ENCODE measurements at places on chromosomes 3 and 15.

- no peak for DNase-seq
Measured at GRCh38 chr3:81763001-81763400, 1.6 kb upstream of the GBE1 start.

DNA sequence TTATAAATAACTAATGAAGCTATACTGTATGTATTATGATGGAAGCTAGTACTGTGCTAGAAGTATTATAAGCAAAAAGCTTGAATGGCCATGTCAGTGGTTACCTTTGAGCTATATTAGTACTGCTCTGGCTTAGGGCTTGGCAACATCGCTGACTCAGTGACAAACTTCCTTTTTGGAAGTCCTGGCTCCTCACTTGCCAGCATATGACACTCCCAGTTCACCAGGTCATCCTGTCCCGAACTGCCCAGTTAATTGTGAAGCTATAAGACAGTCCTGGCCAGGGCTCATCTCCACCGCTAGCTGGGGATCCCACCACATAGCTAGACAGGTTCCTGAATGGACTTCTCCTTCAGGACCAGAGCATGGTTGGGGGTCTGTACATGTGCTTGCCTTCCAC lies 31.9 kb downstream of the RAB8B start:
- no peak for DNase-seq

DNA sequence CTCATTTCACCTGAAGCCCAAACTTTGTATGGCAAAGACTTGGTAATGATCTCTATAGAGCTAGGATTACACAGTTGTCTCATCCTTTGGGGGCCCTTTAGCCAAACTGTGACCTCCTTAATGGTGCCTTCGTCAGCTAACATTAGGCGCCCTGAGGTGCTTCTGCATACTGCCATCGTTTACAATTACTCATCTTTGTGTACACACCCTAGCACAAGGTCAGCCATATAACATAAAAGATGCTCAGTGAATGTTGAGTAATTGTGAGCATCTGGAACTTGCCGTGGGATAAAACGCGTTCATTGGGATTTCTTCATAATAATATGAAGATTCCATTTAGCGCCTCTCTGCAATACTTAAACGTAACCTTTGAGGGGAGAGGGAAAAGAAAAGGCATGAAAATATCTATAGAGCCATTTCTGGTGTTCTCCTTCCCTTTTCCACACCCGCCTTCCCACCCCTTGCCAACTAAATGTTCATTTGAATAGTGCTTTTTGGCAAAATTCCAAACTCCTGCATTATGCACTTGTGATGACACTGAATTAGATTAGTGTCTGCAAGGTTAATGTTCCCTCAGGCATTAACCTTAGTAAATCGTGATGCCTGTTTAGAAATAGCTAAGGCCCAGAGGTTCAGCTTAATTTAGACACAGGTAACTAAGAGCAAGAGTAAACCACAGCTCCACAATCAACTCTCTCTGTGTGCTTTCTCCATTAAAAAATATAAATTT lies 990 bp upstream of the ZNF148 start:
- no peak for DNase-seq

GRCh38 chr15:89366656-89367393 lies 32.2 kb upstream of the POLG start:
- DNase-seq: no peak

DNA sequence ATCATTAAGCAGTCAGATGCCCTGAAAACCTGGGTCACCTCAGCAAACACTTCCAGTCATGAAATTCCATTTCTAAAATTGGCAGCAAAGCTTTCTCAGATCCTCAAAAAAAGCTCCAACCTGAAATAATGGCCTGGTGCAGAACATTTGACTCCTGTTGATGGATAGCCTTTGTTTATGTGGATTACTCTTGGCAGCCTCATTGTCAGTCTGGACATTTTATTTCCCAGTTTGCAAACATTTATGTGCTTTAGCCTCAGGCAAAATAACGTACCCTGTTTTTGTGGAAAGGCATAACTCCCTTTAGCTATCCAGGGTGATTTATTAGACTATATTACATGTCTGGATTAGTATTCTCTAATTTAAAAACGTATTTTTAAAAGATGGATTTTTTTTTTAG lies 53.9 kb downstream of the PXYLP1 start:
- no peak for DNase-seq

GRCh38 chr3:143206955-143207337 lies 87.4 kb downstream of the CHST2 start:
- no peak for DNase-seq

DNA sequence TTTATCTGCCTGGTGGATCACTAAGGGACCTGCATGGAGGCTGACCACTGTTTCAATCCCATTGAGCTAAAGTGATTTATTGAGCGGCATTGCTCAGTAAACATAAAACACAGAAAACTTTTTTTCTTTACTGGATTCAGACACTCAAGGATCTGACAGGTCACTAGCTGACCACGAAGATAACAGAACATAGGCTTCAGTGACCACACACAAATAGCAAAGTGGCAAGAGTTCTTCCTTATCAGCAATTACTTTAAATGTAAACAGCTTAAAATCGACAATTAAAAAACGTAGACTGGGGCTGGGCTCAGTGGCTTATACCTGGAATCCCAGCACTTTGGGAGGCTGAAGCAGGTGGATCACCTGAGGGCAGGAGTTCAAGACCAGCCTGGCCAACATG lies 48.7 kb downstream of the STAG1 start:
- no peak for DNase-seq

DNA sequence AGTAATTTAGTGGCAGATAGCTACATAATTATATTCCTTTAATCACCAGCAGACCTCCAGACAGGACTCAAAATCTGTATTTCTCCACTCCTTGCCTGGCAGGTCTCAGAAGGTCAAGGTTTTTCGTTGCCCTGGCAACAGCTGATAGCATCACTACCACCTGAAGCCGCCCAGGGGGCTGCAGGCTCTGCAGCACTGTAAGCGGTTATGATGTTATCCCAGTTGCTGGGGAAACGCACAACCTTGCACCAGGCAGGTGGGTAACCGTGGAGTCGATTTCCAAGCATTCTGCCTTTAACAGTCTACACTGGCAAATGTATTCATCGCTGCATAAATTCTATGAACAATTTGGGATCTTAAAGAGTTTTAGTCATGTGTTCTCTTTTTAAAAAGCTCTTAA lies 756.3 kb downstream of the NTRK3 start:
- no peak for DNase-seq

DNA sequence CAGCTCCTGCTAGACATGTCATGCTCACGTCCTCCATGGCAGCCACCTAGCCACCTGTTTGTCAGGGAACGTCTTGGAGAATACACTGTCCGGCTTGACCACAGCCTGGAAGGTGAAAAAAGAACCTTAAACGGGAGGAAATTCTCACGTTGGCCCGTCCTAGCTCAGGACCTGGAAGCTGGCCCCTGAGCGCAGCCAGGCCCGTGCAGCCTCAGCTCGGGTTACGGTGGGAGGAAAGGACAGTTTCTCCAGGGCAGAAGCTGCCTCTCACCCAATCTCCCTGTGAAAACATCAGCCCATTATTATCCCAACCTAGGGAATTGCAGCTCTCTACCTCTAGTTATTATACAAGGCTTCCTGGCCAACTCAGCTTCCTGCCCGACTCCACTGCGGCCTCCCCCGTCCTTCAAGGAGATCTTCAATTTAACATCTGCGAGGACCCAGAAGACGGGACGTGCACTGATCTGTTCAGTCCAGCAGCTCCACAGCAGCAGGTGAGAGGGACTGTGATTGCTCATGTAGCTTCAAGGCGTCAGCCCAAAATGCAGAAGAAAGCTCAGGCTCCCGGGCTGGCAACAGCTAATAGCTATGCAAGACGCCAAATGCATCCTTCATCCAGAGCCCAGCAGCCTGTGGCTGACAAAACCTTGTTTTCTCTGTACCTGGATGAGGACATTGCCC lies 84.7 kb downstream of the ADAMTS17 start:
- DNase-seq: no peak

DNA sequence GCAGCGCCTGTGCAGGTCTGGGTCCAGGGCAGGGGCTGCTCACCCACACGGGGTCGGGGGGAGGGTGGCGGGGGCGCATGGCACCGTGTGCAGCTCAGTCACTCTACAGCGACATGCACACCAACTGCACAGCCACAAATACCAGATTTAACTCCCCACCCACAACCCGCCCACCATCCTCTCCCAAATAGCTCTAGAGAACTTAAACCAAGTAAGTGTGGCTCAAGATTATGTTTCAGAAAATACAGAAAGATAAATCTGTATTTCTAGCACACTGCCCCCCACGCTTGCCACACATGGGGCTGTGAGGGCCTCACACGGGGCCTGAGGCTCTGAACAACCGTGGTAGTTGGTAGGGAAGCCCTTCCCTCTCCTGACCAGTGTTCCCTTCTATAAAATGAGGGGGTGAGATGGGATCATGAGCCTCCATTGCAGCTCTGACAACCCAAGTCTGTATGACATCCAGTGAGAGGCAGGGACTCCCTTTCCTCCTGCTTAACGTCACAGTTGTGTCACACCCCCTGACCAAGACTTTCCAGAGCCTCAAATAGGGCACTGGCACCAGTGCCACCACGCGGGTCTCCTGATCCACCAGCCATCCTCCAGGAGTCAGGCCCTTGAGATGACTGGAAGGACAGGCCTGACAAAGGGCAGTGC lies 23.1 kb downstream of the POC1A start:
- DNase-seq: no peak

GRCh38 chr3:45936261-45936660 lies 7.0 kb upstream of the CXCR6 start:
- DNase-seq: no peak

DNA sequence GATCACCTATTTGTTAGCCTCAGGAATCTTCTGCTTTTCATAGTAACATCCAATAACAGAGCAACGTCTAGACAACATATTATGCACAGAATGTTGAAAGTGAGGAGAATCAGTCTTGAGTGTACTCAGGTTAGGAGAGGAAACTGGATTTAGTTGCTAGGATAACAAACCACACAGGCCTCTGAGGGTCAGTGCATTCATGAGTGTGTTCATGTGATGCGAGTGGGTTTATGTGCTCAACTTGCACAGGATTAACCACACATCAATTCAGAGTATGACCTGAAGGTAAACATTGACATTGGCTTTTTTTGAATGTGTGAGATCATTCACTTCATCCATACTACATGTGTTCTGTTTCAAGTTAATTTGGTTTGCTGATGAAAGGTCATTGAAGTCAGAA lies 287.6 kb downstream of the DIPK2A start:
- no peak for DNase-seq

DNA sequence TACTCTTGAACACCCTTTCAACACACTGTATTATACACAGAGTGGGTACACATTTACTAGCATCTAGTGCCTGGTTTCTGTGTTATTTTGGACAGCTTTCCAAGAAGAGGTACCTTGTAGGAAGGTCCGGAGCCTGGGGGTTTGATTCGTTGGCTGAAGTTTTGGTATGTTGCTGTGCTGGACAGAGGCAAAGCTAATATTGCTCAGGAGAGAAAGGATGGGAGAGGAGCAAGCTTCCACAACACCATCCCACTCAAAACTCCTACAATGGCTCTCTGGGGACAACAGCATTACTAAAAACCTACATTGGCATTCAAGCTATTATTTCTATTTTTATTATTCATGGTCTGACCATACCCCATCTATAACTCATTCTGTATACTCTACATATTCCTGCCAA lies 1.1 kb upstream of the LYSMD2 start:
- no peak for DNase-seq

DNA sequence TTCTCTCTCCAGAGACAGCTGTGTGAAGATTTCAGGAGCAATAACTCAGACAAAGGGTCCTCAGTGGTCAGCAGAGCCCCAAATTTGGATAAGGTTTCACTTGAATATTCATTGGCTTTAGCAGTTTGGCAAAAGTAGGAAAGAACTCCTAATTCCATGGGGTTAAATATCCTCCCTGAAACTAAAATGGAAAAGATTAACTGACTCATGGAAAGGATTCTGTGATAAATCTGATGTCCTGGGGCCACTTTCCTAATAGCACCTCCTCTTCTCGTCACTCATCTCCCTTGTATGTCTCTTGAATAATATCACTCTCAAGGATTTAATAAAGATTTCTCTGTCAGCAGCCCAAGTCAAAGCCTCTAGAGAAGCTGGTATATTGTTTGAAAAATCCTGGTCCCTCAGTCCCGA lies 33.3 kb upstream of the TBC1D23 start:
- no peak for DNase-seq

DNA sequence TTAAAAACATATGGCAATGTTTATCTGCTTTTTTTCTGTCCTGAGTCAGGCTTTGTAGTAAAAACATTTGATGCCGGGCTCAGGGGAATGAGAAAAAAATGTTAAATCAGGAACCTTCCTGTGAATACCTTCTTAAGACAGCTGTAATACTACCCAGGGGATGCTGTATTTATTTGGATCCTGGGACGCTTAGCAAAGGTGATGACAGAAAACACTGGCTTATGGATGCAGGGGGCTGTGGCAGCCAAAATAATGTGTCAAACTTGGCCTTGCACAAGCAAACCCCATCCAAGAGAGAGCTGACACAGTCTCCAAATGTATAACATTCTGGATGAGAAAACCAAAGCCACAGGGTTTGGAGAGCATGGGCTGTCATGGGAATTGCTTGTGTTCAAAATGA lies 438.2 kb upstream of the PROK2 start:
- no peak for DNase-seq

GRCh38 chr3:70832834-70833205 lies 520.4 kb upstream of the MDFIC2 start:
- DNase-seq: no peak

- no peak for DNase-seq
Measured at GRCh38 chr15:73915082-73915481, 11.2 kb upstream of the LOXL1 start.

DNA sequence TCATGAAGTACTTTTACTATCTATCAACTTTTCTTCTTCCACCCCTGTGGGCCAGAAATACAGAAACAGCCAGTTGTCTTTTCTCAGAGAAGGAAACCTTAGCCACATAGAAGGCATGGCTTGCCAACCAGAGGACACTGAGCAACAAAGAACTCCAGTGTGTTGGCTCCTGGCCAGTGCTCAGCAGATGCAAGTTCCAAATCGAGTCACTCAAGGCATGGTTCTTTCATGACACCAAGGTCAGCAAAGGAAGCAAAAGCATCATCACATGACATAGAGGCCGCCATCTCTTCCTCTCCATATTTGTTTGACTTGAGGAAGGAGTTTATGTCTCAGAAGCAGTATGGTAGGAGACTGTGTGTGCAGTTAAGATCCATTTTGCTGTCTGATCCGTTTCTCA lies 92.2 kb downstream of the MYLK start:
- DNase-seq: no peak

DNA sequence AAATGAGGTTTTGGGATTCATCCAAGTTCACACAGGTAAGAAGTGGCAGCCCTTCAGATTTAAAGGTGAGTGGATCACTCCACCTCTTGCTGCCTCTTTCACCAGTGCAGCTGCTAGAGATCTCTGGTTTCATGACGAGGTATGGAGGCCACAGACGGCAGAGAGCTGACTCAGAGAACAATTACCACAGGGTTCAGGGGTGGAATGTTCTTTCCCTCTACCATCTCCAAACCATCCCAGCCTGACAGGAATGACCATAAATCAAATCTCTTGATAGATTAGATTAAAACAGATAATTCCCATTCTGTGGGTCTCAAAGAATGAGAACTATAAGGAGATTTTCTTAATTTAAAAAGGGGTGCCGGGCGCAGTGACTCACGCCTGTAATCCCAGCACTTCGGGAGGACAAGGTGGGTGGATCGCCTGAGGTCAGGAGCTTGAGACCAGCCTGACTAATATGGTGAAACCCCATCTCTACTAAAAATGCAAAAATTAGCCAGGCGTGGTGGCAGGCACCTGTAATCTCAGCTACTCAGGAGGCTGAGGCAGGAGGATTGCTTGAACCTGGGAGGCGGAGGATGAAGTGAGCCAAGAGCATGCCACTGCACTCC lies 174.2 kb upstream of the ATP11B start:
- DNase-seq: no peak

- DNase-seq: no peak
Measured at GRCh38 chr3:135228201-135228600, 433.1 kb downstream of the EPHB1 start.

GRCh38 chr3:191342006-191342405 lies 11.7 kb upstream of the UTS2B start:
- no peak for DNase-seq
